ENCODE measurements at places on chromosomes 6 and 20.

DNA sequence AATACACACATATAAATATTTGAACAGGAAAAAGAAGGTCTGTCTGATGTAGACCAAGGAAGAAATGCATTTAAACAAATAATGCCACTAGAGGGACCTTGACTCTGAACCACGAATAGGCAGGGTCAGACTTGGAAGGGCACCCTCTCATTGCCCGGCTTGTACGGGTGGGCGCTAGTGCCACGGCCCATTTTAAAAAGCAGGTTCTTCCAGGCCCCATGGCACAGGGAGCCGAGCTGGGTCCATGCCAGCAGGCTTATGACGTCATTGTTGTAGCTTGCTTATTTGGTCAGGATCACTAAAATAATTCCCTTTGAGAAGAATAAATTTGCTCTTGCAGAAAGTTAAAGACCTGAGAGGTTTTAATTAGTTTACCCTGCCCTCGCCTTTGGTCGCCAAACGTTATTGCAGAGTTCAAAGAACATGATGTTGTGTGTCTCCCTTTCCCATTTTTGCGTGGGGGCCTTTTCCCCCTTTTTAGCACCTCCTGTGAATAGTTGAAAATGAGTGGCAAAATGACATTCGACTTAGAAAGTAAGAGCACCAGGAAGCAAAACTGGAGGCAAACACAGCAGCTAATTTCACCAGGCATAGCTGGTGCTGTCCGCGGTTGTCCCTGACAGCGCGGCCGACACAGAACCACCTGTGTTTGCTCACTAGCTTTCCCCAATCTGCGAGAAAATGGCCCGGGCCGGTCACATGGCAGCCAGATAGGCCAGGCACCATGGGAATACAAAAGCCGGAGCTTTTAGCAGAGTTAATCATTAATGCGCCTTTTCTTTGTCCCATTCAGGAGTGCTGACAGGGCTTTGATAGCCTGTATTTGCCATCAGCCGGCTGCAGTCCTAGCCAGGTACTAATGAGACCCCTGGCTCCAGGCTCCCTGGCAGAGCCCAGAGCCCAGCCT lies 93.8 kb downstream of the FOXA2 start:
- DNase-seq = no peak

DNA sequence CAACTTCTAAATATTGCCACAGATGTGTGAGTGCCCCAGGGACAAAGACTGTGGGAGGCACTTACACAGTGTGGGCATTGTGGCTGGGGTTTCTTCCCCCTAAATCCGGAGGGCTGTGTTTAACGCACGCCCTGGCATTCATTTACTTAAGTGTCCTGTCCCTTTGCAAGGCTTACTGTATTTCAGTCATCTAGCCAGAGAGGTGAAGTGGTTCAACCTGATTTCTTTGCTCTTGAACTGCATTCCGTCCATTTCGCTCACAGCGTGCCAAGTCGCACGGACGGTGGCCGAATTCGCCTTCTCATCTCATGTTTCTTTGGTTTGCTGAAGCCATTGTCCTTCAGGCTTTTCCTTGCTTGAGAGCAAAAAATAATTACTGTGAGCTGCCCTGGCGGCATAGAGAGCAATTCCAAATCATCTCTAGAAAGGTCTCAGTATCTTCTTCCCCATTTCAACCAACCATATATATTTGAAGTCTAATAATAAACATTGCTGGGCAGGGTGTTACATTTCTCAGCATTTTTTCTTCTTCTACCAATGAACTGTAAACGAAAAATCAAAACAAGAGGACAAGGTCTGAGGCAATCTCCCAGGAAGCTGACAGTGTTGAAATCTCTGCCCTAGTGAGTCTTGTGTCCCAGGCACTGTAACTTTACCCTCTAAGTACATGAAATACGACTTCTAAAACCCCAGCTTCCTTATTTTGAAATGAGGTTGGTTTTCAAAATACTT lies 16.9 kb downstream of the SYTL3 start:
- DNase-seq = peak; percentile 46

GRCh38 chr20:62916703-62917476 lies 9.4 kb downstream of the DIDO1 start:
- DNase-seq = no peak

DNA sequence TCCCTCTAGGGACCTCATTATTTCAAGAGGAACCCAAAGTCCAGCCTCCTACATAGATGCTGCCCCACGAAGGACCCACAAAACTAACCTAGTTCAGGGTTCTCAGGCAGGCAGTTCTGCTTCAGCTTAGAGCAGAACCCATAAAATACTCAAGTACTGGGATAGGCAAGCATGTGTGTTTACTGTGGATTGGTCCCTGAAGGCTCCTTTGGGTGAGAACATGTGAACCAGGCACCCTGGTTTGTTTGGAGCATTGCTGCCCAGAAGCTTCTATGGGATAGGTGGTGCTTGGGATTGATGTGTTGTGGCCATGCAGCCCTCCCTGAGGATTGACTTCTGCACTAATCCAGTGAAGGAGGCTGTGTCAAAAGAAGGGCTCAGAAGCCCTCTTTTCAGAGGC lies 14.9 kb upstream of the EFHC1 start:
- no peak for DNase-seq

GRCh38 chr6:42514745-42515144 lies 49.1 kb upstream of the UBR2 start:
- no peak for DNase-seq

DNA sequence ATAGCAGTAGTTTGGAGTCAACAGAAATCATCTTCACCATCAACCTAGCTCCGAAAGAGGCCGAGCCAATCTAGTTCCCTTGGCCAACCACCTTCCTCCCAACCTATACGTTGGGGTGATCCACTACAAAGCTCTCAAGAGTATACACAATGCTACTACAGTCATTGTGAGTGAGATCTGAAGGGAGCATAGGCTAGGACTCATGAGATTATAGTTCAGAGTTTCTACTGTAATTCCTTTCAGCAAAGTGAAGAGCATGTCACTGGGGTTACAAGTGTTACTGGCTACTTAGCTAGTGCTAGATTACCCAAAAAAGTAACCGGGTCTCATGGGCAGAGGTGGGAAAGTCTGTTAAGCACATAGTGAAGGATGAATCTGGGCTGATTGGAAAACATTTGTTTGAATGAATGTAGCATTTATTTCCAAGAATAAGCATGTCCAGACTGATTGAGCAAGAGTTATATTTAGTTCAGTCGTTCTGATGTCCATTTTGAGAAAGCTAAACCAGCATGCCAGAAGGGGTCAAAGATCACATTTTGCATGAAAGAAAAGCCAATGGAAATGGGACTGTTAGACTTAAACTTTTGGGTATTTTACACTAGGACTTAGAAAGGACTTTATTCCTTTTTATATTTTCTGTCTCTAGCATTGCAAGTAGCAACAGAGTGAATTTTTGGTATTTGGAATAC lies 10.5 kb upstream of the ESR1 start:
- no peak for DNase-seq
